Fibroblast of lung (primary cell): ENCODE measurements at places on chromosomes 4 and X.

DNA sequence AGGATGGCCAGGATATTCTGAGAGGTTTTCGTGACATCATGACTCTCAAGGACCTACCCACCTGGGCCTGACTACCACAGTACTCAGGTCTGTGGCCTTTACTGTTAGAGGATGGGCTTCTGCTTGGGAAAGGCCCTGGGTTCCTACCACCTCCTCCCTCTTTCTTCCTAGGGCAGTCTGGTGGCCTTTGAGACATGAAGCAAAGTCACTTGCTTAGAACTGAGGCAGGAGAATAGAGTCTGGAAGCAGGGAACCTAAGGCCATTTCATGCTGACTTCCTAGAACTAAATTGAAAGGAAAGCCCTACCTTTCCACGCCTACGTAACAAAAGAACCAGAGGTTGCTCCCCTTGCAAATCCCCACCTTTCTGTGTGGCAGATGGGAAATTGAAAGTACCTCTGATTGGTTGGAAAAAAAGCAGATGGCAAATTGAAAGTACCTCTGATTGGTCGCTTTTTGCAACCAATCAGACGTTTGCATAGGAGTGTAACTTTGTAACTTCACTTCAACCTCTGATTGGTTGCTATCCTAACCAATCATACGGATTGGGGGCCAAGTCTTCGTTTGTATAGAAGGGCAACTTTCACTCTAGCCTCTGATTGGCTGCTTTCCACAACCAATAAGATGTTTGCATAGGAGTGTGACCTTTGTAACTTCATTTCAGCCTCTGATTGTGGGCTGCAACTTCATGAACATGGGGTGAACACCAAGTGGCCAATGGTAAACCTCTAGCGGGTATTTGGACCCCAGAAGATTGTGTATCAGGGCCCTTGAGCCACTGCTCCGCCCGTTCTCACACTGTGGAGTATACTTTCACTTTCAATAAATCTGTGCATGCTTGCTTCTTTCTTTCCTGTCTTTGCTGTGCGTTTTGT, 9.9 kb upstream of the AKAP14 start:
- peak; percentile 45 for DNase-seq

- DNase-seq: peak; percentile 27
Observed at GRCh38 chr4:19304028-19304427, 947.7 kb upstream of the SLIT2 start.

- no peak for DNase-seq
Observed at GRCh38 chrX:77693594-77693993, 92.4 kb downstream of the ATRX start.

DNA sequence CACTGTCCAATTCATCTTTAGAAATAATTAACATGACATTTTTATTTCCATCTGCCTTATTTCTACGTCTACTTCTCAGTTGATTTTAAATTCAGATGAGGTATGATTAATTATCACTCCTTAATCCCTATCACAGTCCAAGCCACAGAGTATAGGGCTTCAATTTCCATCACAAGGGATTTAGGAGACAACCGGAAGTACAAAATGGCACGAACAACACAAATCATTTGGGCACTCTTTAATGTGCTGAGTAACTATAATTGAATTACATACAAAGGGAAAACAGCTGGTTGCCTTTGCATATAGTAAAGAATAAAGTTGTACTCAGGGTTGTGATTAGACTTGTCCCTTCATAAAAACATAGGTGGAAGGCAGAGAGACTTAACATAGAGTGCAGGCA, 290.4 kb upstream of the MAGEB16 start:
- no peak for DNase-seq

- no peak for DNase-seq
Observed at GRCh38 chrX:135295944-135296305, 13.4 kb upstream of the ETDC start.

DNA sequence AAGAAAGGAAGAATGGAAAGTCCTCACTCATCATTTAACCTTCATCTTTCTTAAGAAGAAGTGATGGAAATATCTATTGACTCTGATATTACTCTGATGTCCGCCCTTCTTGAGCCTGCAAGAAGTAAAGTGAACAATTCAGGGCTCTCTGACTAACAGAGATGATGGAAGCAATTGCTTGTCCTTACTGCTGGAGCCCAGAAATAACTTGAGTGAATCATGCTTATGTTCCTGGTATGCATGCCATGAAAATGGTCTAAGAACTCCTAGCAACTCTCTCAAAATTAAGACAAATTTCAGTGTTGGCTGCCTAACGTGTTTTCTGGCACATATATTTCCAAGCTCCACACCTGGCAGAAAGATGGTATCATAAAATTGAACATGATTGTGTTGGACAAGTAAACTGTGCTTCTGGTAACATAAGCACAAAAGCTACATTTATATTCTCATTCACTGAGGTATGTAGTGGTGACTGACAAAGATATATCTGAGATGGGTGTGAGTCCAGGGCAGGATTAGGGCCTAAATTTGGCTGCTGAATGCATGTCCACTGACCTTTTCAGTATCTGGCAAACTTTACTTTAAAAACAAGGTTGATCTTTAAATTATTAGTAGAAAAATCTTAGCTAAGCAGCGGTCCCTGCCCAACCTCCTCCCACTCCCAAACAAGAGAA, 109.2 kb upstream of the OTUD4 start:
- peak; percentile 87 for DNase-seq

DNA sequence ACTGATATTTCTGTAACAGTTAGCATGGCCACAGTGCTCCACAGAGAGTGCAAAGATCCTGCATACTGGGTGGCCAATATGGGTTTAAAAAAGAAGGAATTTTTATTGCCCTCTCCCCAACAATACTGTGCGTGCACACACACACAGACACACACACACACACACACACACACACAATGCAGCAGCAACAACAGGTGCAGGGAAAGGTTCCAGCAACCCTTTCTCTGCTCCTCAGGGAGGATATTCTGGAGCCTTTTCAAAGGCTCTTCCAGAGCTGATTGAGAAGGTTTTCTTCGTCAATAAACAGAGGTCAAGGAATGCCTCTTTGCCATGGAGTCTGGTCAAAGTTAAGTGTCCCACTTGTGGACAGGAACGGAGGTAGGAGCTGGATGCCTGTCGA, 84.8 kb upstream of the ZFP42 start:
- DNase-seq: no peak

- DNase-seq: no peak
Observed at GRCh38 chr4:89506866-89507491, 199.4 kb upstream of the GPRIN3 start.

DNA sequence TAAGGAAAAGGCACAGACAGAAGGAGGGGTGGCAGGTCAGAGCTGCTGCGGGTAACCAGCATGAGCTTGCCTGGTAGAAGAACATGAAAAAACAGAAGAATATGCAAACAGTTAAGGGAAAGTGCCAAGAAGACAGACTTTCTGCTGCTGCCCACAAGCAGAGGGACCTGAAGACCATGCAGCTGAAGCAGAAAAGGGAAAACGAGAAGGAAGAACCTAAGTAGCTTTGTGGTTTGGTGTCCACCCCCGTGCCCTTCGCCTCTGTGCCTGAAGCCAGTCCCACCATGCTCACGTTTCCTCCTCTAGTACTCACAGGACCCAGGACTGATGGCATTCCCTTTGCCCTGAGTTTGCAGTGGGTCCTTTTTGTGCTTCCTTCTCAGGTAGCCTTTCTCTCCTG, 62.8 kb downstream of the UBA6 start:
- no peak for DNase-seq

DNA sequence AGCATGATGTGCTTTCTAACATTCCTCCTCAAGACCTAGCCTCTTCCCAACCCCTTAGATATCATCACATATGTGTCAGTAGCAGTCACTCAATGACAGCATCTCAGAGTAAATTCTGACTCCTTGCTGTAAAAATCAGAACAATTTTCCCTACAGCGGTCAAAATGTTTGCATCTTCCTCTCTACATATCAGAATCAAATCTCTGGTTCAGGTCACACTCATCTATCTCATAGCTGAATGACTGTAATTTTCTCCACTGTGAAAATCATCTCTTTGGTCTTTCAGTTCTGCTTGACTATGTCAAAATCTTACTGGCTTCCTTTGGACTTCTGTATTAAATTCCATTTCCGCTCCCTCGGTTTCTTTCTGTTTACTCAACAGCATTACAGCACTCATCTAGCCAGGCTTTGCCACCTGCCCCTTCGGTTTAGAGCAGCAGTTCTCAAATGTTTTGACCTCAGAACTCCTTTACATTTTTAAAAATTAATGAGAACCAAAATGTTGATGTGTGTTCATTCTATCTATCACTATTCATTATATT, 57.3 kb downstream of the AGA start:
- no peak for DNase-seq
